ENCODE measurements at places on chromosomes 12 and 14.

- no peak for DNase-seq
Measured at GRCh38 chr12:49501895-49502294, 36.9 kb upstream of the KCNH3 start.

DNA sequence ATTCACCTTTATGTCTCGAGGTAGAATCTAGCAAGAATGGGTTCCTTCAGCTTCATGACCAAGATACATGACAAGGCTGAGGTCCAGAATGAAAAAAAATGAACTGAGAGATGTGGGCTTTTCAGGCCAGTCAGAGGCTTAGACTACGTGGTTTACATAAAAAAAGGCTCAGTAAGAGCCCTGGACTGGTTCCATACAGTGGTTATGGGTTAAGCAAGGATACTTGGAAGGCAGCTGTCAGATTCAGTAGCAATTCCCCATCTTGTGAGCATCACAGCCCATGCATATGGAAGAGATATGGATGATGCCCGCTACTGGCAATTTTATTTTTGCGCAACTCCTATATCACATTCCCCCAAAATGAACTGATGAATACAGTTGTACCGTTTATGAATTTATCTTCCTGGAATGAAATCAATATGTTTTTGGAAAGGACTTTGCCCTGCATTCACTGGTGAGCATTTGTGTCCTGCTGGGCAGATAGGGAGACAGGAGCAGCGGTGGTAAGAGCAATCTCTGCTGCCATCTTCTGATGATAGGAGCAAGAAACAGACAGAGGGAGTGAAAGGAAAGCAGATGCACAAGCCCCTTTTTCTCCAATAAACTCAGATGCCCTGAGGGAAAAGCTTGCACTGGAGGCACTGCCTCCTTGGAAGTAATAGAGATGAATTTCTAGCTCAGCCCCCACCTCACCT lies 280.4 kb downstream of the GALC start:
- DNase-seq = no peak

- no peak for DNase-seq
Measured at GRCh38 chr14:70857496-70857890, 48.2 kb upstream of the MAP3K9 start.

DNA sequence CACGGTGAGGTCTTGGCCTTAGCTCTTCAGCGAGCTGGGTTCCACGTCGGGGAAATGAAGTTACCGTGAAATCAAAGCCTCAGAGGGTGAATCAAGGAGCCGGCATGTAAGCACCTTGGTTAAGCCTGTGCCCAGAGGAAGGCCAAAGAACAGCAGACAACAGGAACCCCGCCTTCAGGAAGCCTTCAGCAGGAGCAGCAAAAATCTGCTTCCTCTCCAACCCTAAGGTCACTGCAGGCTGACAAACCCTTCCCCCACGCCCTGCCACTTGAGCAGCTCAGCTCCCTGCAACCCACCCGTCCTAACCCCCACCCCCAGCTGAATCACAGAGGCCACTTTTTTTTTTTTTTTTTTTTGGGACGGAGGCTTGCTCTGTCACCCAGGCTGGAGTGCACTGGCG lies 72.9 kb upstream of the LTA4H start:
- peak; percentile 38 for DNase-seq

DNA sequence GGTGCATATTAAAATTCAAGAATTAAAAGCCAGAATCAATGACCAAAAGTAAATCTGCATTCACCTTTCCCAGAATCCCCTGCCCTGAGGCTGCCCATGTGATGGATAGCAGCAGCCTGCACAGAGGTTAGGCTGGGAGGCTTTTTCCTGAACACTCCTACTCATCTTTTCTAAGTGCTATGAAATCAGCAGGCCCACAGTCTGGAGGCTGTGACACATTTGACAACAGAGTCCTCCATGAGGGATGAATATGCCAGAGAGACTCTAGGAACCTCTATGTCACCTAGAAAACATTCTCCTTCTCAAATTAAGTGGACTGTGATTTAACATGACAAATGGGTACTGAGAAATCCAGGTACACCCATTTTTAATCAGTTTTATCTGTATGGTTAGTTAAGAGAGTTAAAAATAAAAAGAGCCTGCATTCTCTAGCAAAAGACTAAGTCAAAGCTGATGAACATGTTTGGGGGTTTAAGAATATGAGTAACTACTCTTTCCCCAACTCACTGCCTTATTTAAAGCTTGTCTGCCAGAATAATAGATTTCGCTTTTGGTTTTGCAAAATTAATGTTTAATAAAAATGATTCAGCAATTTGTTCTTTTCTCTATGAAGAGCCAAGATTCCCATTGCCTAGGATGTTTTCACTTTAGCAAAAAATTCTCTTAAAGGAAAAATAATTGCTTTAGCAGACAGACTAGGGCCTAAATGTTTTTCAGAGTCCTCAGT lies 115.0 kb downstream of the RTN1 start:
- DNase-seq = no peak

DNA sequence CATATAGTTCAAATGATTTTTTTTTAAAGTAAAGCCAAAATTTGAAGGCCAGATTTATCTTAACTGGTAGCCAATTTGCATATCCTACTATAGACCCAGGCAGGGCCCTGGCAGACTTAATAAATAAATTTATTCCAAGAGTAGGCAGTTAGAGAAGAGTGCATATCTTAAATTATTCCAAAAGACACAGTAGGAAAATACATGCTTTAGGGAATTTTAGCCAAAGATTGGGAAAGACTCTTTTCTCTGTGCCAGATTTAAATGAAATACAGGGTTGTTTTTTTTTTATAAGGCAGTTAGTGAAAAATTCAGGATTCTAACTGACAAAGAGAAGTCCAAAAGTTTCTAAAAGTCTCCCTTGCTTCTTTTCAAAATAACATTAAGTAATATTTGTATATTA lies 65.5 kb downstream of the ST8SIA1 start:
- DNase-seq = no peak

DNA sequence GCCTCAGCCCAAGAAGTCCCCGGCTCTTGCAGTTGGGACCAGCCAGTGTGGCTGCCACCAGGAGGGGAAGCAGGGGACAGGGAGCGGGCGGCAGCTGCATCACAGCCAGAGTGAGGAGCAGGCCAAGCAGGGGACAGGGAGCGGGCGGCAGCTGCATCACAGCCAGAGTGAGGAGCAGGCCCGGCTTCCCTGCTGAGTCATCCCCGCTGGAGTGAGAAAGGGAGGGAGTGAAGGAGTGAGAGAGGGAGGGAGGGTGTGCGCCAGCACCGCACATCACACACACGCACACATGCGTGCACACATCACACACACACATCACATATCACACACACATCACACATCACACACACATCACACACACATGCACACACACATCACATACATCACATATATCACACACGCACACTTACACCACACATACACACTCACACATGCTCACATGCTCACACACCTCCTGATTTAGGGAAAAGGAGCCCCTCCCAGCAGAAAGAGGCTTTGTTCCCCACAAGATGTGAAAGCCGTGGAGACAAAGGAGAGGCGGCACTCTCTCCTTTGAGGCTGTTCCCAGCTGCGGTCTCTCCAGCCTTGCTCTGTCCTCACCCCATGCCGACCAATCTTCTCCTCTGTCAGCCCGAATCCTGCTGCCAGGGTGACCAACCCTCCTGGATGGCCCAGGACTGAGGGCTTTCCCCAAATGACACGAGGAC lies 16.7 kb upstream of the ZDHHC22 start:
- DNase-seq = no peak

DNA sequence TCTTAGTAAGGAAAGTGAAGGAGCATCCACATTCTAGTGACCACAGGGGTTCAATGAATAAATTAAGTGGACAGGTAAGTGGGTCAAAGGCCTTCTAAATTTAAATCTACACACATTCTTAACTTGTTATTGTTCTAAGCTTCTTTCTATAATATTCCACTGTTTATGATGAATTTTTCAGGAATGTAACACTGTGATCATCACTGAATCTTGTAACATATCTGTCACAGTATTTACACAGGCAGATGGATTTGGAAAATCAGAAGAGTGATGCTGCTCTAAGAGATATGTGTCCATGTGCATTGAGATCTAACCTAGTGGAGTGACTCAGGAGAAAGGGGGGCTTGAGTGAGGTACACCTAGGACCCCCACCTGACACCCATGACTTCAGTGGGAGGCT lies 115.4 kb upstream of the OVCH1 start:
- no peak for DNase-seq

- DNase-seq = no peak
Measured at GRCh38 chr12:47066278-47067025, 13.0 kb upstream of the PCED1B start.

GRCh38 chr14:35338731-35339405 lies 46.7 kb downstream of the PSMA6 start:
- no peak for DNase-seq

DNA sequence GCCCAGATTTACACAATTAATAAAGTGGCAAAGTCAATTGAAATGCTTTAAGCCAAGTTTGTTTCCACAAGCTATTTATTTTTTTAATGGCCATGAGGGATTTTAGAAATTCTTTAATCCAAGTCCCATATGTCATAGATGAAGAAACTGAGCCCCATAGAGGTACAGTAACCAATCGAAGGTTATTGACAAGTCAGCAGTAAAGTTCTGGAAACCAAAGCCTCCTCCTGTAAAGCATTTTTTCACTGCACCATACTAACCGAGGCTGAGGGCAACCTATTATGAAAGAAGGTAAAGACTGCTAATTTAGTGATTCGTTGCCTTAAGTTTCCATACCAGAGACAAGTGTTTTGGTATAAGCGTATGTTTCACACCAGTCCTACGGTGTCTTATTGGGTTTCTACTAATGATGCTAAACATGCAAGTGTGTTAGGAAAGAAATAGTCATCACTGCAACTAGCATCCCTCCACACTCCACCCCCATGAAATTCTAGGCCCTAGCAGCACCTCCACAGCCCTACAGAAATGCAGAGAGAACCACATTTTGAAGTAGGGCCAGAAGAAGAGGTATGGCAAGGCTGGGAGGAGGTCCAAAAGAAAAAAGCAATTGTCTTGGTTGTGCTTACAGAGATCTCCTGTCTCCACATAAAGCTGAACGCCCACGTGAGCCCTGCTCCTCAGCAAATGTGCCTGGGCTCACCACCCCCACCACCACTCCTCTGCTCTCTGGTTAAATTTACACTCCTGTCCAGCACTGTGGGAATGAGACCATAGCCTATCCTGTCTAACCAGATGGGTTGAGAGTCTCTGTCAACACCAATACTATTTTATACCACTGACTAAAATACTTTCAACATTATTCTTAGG lies 271.1 kb upstream of the G2E3 start:
- no peak for DNase-seq

- no peak for DNase-seq
Measured at GRCh38 chr14:41446008-41446407, 160.7 kb upstream of the LRFN5 start.

GRCh38 chr12:71478270-71478669 lies 38.7 kb downstream of the LGR5 start:
- no peak for DNase-seq

DNA sequence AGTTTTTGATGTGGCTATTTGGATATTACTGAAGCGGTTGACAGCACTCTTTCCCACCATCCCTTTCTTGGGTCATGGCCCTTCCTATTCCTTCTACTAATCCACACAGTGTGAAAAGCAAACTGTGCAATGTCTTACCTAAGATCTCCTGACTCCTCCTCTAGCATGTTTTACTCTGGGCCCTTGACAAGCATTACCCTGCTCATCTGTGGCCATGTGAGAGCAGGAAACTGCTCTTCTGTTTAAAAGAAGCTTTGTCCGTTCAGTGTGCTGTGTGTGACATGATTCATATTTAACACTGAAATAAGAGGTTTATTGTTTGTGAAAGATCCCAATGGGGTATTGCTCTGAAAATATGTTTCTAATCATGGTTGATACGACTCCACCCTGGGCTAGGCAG lies 1022.5 kb downstream of the AACS start:
- no peak for DNase-seq

GRCh38 chr12:93407054-93407962 lies 29.6 kb downstream of the NUDT4 start:
- no peak for DNase-seq

DNA sequence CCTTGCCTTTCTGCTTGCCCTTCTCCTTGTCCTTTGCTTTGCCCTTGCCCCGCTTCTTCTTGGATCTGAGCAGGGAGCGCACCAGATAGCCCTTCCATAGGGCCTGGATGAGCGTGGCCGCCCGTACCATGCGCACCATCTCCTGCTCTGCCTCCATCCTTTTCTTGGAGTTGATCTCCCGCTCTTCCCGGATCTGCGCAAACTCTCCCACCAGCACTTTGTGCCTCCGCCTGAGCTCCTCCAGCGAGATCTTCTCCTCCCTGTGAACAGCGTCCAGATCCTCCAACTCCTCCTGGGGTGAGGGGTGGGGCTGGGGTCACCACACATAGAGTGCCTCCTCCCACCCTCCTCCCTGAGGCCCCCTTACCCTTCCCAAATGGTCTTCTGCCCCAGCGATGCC lies 10.1 kb downstream of the RITA1 start:
- no peak for DNase-seq

DNA sequence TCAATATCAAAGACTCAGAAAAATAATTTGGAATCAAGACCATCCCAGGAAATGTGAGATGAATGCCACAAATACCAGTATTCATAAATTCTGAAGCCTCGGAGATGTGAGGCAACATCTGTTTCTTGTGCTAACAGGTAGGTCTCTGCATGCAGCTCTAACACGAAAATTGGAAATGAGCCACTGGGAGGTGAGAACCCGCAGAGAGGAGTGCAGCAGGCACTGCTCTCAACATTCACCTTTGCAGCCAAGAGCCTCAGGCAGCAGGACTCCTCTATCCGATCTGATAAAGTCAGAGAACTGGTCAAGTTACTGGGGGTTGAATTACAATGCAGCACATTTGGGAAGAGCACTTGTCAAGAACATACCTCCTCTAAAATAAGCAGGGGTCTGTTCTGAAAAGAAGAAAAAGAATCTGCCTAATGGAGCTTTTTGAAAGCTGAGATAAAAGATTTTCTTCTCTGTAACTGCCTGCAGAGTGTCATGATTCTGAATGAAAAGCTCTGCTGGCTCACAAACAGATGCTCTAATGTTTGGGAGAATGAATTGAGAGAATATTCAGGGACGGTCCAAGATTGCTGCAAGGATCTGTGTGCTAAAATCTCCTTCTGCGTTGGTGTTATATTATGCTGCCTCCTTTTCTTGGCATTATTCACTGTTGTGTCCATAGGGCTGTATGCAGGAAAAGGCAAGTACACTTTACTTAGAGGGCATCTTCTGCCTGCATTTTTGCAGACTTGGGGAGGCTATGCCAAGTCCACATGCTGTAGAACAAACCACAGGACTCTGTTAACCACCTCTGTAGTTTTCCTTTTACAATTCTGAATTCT lies 209.6 kb upstream of the KRR1 start:
- DNase-seq = no peak

GRCh38 chr14:22007784-22008412 lies 334.3 kb upstream of the OR4E1 start:
- DNase-seq = no peak

- DNase-seq = peak; percentile 36
Measured at GRCh38 chr12:82359115-82359478, 768 bp downstream of the METTL25 start.

GRCh38 chr14:95061317-95062093 lies 95.8 kb downstream of the DICER1 start:
- no peak for DNase-seq

GRCh38 chr14:60968099-60968498 lies 12.8 kb downstream of the TRMT5 start:
- DNase-seq = no peak
